ENCODE measurements at places on chromosomes 5 and 9. TPM values are rescaled to one million over a fixed set of nuclear protein-coding genes. Genes with fewer than 3 reads are reported as not detected.
A peak's percentile ranks its signal among the peaks of the same experiment; 100 is the strongest.

DNA sequence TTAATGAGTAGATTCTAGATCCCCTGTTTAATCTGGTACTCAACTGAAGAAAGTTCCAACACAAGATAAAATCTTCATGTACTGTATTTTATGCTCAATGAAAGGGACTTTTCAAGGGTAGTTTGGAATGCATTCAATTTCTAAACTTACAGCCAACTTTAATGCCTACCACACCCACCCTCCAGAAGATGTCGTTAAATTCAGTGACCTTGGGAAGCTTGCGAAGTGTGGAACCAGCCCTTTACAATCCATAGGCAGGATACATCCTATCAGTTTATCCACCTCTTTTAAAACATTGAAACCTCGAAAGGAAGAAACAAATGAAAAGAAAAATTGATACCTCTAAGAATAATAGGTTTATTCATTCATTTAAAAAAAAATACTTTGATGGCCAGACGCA, 20.2 kb downstream of the TRPM6 start:
- no peak for DNase-seq

GRCh38 chr5:43140286-43140685, 19.6 kb downstream of the ZNF131 start:
- DNase-seq, result no peak

NDUFS6 gene
- 163 TPM for total RNA-seq

GRCh38 chr9:22097707-22098106, 88.6 kb upstream of the CDKN2B start:
- peak; percentile 86 for DNase-seq

GRCh38 chr9:126392662-126393371, 66.2 kb downstream of the MVB12B start:
- no peak for DNase-seq

GRCh38 chr5:95647886-95648860, 1.6 kb downstream of the RFESD start:
- DNase-seq, result no peak

GRCh38 chr5:98454904-98455303, 318.6 kb upstream of the RGMB start:
- DNase-seq, result no peak

DNA sequence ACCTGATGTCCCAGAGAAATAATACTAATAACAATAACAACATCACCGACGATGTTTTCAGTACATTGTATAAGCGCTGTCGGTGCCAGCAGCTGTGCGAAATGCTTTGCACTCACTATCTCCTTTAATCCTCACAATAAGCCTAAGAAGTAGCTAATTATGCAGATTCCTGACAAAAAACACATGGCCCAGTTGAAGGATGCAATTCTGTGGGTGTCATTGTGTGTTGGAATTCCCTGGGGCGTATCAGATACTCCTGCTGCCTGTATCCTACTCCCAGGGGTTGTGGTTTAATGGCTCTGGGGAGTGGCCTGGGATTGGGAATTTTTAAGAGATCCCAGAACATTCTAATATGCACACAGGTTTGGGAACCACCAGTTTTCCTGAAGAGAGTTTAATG, 154.0 kb downstream of the RGS3 start:
- DNase-seq, result no peak

TMEM215 gene
- total RNA-seq, result not detected

DNA sequence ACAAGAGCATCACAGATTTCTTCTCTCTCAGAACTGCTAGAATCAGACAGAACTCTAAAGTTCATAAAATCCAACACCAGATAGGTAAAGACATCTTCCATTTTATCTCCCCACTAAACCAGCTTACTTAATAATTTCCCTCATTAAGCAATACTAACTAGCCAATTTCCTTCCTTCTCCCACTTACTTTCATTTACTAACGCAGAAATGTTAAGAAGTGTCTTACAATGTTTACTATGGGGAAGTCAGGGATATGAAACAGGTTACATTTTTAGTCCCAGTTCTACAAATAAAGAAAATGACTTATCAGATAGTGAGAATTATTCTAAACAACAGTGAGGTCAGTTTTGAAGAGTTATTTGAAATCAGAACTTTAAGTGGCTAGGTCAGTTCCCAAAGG, 236.5 kb downstream of the FBXL17 start:
- no peak for DNase-seq

- DNase-seq, result no peak
Measured at GRCh38 chr5:54045077-54045792, 265.1 kb downstream of the ARL15 start.

GRCh38 chr5:80184235-80185023, 71.4 kb downstream of the SERINC5 start:
- DNase-seq, result peak; percentile 83

LECT2 gene
- not detected for total RNA-seq

GRCh38 chr5:114412510-114413171, 50.8 kb downstream of the KCNN2 start:
- peak; percentile 70 for DNase-seq

DNA sequence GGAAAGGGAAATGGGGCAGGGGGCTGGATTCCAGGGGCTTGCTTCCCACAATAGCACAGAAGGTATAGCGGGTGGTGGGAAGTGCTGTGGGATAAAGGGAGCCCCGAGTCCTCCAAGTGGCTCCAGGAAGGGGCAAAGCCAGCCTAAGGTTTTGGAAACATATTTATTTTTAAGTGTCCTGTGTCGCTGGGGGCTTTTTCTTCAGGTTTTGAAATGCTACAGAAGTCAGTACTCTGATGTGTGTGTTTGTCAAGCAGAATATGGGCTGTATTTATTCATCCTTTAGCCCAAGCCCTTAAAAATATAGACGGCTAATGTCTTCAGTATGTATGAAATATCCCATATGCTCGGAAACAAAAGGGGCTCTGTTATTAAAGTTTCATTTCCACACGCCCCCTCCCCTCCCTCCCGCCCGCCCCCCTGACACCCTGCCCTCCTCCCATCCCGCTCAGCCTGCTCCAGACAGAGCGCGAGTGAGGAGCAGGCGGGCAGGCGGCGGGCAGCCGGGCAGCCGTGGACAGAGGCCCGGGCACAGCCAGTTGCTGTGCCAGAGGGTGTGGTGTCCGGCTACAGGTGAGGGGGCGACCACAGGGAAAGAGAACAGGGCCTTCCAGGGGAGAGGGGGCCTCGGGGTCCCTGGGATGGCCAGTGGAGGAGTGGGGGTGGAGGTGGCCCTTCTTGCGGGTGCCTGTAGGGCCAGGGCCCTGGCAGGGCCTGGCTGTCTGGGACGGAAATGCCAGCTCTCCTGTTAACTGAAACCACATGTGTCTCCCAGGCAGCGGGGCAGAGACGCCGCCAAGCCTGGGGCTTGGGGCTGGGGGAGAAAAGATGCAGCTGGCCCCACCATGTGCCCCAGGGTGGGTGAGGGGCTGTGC, 39.6 kb upstream of the SYNPO start:
- DNase-seq, result no peak

- no peak for DNase-seq
Measured at GRCh38 chr5:143874312-143874711, 62.4 kb downstream of the HMHB1 start.

PCDHAC2 gene
- total RNA-seq, result 3.4 TPM

DNA sequence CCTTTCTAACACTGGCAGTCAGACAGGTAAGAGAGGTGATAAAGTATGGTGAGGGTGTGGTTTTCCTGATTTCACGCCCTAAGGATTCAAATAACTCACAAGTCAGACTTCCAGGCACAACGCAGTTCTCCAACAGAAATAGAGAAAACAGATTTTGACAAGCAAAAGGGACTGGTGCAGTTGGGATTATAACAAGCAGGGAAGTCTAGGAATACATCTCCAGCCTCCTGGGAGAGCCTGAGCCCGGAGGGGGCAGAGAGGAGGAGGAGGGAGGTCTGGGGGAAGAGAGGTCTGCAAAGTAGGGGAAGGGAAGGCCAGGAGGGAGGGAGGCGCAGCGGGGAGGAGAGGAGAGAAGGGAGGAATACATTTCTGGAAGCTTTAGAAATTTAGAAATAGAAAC, 1.6 kb downstream of the CMBL start:
- DNase-seq, result no peak

- DNase-seq, result no peak
Measured at GRCh38 chr5:94976853-94977252, 308.0 kb downstream of the MCTP1 start.

GRCh38 chr5:178298283-178298807, 65.7 kb upstream of the PHYKPL start:
- no peak for DNase-seq

GRCh38 chr5:100755435-100755834, 147.6 kb downstream of the ST8SIA4 start:
- DNase-seq, result no peak

GRCh38 chr5:75325242-75325641, 11.8 kb upstream of the HMGCR start:
- DNase-seq, result no peak

DNA sequence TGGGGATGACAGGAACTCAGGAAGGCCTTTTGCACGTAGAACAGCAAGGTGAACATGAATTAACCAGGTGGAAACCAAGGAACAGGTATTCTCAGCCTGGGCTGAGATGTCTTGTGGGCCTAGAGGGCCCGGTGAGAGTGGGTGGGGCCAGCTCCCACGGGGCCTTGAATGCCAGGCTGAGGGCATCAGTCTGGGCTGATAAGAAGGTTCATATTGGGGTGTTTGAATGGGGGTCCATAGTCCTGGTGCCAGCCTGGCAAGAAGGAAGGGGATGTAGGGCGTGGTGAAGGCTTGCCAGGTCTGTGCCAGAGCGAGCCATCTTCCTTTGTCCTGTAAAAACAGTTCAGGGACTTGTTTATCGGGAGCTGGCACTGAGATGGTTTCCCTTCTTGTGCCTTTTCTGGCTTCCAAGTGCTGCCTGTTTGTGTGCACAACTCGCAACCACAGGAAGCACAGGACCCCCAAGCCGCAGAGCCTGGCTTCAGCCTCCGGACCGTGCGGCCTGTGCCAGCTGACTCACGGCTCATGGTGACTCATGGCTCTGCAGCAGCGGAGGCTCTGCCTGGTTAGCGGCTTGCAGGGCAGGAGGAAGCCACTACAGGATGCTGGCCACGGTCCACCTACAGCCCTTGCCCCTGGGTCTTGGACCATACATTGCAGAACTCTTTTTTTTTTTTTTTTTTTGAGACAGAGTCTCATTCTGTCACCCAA, 2.4 kb downstream of the CARD19 start:
- DNase-seq, result peak; percentile 89

ACOT12 gene
- total RNA-seq, result not detected

GRCh38 chr5:6274846-6275543, 103.4 kb downstream of the MED10 start:
- DNase-seq, result no peak

GRCh38 chr5:95727764-95728191, 3.4 kb upstream of the RHOBTB3 start:
- DNase-seq, result peak; percentile 38

PCDHGB3 gene
- total RNA-seq, result not detected

GRCh38 chr5:150000990-150001659, 586 bp downstream of the HMGXB3 start:
- DNase-seq, result no peak

C8G gene
- 4.4 TPM for total RNA-seq

DNA sequence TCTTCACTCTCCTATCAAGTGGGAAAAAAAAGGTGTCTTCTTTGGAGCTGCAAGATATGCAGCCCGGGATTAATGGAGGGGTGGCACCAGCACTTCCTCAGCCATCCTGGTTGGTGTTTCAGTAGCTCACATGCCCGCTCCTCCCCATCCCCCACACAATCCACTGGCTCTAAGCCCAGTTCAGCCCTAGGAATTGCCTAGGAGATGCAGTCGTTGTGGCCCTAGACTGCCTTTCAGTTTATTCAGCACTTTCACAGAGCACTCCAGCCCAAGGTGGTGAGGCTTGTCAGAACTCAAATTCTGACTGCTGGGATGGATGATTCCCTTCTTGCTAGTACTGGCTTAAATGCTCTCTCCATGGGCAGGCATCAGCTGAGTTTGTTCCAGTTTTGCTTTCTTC, 35.1 kb upstream of the EDIL3 start:
- no peak for DNase-seq

DNA sequence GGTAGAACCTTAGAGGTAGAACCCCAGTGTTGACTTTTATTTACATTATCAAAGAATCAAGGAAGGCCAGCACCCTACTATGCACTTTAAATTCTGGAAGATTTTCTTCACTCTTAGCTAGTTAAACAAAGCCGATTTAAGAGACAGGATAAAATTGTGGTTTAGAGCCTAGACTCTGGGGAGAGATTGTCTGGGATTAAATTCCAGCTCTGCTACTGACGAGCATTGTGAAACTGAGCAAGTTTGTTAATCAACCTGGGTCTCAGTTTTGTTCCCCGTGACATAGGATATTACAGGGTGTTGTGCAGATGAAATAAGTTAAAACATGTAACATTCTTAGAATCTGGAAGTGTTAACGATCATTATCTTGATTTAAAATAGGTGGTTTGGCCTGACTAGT, 83.5 kb downstream of the FEM1C start:
- no peak for DNase-seq

CNTNAP3 gene
- total RNA-seq, result 4.6 TPM

FGFR4 gene
- total RNA-seq, result 14.7 TPM

DNA sequence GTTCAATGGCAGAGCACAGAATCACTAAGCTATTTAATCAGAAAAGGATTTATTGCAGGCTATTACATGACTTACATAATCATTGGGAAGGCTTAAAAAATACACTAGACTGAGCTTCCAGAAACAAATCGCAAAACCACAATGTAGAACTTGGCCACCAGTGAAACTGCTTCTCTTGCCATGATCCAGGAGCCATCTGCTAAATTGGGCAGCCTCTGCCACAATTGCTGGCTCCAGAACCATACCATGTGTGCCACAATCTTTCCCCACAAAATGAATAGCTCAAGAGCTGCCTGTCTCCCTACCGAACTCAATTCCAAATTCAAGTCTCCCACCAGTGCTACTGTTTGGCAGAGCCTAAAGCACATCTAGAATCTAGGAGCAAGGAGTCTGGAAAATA, 9.8 kb upstream of the ERAP1 start:
- DNase-seq, result no peak

CDKN2A gene
- 404 TPM for total RNA-seq

PTGES gene
- 116 TPM for total RNA-seq

SHISAL2B gene
- total RNA-seq, result not detected

DNA sequence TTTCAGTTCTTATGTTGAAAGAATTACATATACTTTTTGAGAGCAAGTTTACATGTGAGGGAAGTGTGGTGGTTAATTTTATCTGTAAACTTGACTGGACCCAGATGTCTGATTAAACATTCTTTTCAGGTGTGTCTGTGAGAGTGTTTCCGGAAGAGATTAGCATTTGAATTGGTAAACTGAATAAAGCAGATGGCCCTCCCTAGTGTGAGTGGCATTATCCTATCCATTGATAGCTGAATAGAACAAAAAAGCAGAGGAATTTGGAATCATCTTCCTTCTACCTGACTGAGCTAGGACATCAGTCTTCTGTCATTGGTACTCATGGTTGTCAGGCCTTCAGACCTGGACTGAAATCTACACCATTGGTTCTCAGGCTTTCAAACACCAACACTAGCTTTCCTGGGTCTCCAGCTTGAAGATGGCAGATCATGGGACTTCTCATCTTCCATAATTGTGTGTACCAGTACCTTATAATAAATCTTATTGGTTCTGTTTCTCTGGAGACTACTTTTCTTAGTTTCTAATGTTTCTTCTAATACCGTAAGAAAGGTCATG, 36.6 kb downstream of the NREP start:
- DNase-seq, result no peak

DNA sequence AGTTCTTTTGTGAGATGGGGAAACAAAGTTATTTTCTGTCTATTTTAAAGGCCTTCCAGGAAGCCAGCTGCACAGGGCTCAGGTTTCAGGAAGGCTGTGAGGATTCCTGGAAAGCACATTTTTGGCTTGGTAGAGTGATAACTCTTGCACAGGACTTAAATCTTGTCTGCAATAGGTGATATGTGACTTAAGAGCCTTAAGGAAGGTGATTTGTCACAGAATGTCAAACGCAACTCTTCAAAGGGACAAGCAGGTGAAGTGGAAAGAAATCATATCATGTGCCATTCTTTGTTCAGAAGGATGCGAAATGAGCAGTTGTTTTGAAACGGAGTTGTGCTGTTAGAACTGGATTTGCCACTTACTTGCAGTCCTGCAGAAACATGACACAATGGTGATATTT, 459.3 kb downstream of the MAT2B start:
- no peak for DNase-seq
